Stimulated activated CD4-positive, alpha-beta T cell treated with anti-CD3 and anti-CD28 coated beads, TNF-alpha, amount 100 ng/mL, for 48 hours (primary cell): ENCODE measurements at places on chromosomes 5 and 9.

DNA sequence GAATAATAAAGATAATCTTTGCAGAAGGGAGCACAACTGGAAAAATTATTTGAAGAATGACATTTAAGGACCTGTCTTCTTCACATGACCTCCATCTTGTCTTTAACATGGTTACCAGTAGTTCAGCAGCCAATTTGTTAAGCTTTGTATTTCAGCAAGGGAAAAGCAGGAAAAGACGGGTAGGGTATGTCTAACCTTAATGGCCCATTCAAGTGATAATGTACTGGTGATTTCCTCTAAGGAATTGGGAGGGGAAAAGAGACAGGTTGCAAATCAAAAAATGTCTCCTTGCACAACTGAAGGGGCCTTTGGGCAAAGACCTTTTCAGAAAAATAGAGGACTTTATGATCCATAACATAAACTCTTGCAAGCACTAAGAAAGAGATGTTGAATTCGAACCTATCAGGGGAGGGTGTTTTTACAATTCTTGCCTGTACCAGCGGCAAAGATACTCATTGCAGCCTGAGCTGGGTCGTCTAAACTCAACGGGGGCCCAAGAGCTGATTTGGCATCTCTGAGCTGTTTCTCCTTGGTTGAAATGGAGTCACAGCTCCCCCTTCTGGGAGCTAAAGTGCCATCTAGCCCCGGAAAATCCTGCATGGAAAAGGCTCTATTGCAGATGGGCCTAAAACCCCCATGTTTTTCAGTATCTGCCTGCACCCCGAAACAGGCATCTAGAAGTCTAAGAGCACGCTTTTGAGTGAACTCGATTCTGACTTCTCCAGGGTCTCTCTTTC, 3.8 kb downstream of the BRINP1 start:
- no peak for DNase-seq

GRCh38 chr9:107046692-107047091, 183.7 kb downstream of the ZNF462 start:
- no peak for DNase-seq

GRCh38 chr9:110707419-110707818, 38.8 kb downstream of the MUSK start:
- no peak for DNase-seq

DNA sequence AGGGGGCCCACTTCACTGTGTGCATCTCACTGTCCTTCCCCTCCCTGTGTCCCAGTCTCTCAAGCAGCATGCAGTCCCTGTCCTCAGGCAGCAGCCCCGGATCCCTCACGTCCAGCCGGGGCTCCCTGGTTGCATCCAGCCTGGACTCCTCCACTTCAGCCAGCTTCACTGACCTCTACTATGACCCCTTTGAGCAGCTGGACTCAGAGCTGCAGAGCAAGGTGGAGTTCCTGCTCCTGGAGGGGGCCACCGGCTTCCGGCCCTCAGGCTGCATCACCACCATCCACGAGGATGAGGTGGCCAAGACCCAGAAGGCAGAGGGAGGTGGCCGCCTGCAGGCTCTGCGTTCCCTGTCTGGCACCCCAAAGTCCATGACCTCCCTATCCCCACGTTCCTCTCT, 62.8 kb upstream of the RARS1 start:
- DNase-seq, result no peak

DNA sequence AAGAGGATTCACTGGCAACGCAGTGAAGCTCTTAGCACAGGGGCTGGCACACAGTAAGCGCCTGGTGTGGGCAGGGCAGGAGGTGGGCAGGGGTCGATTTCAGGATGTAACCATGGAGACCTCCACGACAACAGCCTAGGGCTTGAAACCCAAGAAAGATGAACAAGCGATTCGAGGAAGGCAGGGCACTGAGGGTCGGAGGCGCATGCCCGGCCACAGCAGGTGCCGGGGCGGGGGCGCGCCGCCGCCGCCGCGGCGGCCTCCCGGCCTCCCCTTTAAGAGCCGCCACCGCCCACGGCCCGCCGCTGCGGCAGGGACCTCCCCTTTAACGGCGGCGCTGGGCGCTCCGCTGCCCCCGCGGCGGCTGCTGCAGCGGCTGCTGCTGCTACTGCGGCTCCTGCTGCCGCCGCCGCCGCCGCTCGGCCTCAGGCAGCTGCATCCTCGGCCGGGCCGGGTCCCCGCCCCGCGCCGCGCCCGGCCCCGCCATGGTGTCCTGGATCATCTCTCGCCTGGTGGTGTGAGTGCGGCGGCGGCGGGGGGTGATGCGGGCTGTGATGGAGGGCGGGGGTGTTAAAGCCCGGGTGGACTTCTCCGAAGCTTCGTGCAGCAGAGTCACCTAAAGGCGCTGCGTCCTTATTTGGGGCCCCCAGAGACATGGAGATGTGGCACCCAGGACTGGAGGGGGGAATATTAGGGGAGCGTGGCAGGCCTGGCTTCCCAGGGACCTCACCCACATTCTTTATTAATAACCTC, at the start of gene REEP2:
Gene REEP2 (plus strand): TSS at position 334 of the 753 bp plus-strand sequence. CDS start 152 bp downstream, at position 486.
- DNase-seq, result peak; percentile 52

DNA sequence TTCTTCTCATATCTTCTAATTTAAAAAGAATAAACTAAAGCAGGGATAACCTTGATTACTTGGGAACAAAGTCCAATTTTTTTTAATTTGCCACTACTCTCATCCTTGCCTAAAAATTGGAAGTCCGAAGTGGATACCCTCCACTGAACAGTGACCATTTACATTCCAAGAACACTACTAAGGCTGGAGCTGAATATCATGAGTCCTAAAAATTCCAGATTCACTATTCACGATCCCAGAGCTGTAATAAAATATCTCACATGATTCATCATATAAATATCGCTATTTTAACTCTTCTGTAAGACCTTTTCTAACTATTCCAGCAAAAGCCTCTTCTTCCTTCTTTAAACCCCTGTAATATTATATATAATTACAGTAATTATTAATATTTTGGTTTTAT, 57.4 kb downstream of the ATPSCKMT start:
- no peak for DNase-seq
